Fibroblast of the aortic adventitia (primary cell): ENCODE measurements at places on chromosomes 5 and 9.

DNA sequence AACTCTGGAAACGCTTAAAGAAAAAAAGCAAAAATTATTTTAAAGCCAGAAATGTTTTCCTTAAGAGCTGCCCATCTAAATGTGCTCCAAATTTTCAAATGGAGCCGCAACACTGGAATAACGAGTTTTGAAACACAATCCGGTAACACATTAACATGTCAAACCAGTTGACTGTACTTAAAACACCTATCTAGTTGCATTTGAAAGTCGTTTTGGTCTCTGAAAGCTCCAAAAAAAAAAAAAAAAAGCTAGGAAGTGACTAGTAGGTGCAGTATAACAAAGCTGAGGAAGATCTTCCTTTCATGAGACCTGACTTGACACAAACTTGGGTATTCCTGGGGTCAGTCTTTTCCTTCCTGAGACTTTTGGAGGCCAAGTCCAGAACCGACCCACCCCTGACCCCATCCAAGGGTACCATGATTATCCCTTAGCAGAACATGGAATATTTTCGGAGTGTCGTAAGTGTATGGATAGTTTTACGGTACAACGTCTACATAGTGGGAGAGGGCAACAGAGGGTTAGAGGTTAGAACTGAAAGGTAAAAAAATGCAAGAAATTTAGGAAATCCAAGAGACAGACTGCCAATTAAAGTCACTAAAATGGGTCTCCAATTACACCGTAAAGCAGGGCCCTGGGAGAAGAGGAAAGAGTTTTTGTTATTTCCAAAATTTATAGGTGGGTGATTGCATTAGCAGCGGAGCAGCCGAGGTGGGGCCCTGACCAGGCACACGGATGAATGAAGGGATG, 812 bp downstream of the CETN3 start:
- no peak for DNase-seq

GRCh38 chr9:37301042-37301853, 121.2 kb upstream of the GRHPR start:
- no peak for DNase-seq

- DNase-seq = peak; percentile 45
Observed at GRCh38 chr9:95506428-95506677, 10.4 kb downstream of the PTCH1 start.

DNA sequence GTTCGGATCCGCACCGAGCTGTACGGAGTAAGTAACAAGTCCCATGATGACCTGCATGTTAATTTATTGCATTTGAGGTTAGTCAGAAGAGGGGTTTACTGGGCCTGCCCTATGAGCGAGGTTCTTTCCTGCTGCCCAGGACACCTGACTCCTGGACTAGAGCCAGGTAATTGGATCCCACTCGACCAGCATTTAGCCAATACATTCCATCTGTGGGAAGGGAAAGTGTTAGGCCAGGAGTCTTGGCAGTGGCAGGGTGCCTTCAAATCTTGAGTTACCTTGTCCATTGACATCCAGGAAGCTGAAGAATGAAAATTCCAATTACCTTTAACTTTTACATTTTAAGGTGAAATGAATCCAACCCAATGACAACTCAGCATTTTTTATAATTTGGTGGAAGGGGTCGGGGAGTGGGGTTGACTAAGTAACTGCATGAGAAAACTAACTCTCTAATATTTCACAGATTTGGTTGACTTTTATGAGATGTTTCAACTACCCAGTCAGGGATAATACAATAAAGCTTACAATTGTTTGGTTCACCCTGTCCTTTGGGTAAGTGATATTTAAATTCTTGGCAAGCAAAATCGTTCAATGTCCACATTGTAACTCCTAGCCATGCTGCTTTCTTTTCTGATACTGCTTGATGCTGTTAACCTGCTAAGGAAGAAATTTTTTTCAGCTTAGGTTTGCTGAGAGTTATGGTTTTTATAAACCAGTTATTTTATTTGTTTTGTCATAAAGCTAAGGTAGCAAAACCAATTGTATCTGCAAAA, 111.6 kb upstream of the IQGAP2 start:
- no peak for DNase-seq

- peak; percentile 49 for DNase-seq
Observed at GRCh38 chr5:140109759-140110645, 3.9 kb upstream of the PURA start.

GRCh38 chr9:3285365-3286161, 240.2 kb downstream of the RFX3 start:
- peak; percentile 63 for DNase-seq

- no peak for DNase-seq
Observed at GRCh38 chr9:4065054-4065453, 234.8 kb downstream of the GLIS3 start.

- peak; percentile 52 for DNase-seq
Observed at GRCh38 chr9:114908805-114909448, 21.5 kb downstream of the TNFSF8 start.

DNA sequence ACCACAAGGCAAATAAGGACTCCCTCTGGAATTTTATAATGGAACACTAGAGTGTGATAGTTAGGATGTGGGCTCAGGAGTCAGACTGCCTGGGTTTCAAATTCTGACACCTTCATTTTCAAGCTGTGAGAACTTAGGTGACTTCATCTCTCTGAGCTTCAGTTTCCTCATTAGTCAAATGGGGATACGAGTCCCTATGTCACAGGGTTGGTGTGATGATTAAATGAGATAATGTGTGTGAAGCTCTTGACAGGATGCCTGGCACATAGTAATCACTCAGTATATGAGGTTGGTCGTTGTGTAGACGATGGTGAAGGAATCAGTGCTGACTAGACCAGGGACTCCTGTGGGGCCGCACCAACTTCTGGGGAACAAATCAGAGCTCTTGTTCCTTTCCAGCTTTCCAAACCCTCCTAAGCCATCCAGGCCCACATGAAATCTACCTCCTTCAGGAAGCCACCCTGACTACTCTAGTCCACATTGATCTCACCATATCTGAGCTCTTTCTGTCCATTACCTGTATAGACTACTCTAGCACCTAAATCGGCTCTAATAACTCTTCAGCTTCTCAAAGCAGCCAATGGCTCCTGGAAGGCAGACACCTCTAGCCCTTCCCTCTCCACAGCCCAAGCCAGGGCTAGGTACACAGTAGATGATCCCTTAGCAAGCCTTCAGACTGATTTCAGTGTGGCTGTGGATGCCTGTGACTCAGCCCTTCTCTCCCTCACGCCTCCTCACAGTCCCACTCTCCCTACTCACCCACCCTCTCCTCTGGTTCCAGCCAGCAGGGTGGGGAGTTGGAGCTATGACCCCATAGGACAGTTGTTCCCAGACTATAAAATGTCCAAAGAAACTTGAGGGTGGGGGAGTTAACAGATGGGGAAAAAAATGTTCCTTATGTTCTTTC, 2.5 kb upstream of the TCF7 start:
- DNase-seq = peak; percentile 52

- DNase-seq = peak; percentile 46
Observed at GRCh38 chr5:37198842-37199241, 50.3 kb downstream of the CPLANE1 start.

- DNase-seq = no peak
Observed at GRCh38 chr9:87783180-87783579, 57.3 kb downstream of the CTSL start.

- DNase-seq = no peak
Observed at GRCh38 chr5:152366716-152367115, 38.4 kb downstream of the NMUR2 start.

GRCh38 chr9:16559418-16560188, 310.9 kb downstream of the BNC2 start:
- DNase-seq = no peak

GRCh38 chr9:91644433-91644832, 220.8 kb upstream of the NFIL3 start:
- DNase-seq = no peak

DNA sequence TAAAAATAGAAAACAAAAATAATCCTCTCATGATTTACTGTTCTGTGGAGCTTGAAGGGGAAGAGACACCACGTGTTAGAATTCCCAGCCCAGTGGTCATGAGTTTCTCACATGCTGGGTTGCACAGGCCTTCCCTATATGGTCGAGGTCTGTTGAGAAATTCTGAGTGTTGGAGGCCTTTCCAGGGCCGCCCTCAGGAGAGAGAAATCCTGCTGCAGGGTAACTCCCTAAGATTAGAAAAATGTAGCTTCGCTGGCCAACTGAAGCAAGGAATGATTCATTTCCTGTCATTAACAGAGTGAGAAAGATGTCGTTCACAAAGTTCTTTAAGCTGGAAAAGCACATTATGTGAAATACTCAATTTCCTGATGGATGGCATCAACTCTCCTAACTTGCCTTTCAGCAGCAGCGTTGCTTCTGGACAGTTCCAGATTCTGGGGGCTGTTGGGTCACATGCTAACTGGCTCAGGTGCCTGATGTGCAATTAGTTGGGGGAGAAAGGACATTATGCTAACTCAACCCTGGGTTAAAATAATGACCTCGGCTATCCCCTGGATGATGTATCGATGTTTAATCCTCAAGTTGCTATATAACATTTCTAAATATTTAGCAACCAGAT, 104.8 kb upstream of the CD180 start:
- peak; percentile 96 for DNase-seq

DNA sequence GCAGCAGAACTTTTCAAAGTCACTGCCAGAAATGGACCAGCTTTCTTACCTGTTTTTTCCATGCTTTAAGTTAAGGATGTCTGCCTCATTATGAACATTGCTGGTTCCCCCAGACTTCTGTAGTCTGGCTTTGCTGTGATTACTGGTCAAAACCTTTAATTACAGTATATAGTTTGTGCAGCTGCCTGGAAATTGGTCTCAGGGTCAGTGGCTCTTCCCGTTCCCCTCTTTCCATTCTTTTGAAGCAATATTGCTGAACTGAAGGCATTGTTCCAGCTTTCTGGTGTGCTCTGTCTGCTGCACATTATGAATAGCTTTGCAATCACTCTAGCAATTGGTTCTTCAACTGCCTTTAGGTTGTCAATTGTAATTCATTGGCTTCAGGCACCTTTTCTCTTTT, 206.5 kb downstream of the ARL15 start:
- DNase-seq = no peak

GRCh38 chr5:103461243-103461642, 101.3 kb downstream of the NUDT12 start:
- peak; percentile 67 for DNase-seq

- DNase-seq = no peak
Observed at GRCh38 chr5:6904860-6905259, 191.6 kb downstream of the TENT4A start.

GRCh38 chr5:173882632-173883031, 5.5 kb upstream of the CPEB4 start:
- no peak for DNase-seq

GRCh38 chr5:177397875-177398390, 2.5 kb downstream of the PFN3 start:
- DNase-seq = no peak
